ENCODE measurements at places on chromosomes 3 and 15.

- no peak for DNase-seq
Measured at GRCh38 chr3:115977866-115978265, 354.6 kb downstream of the GAP43 start.

DNA sequence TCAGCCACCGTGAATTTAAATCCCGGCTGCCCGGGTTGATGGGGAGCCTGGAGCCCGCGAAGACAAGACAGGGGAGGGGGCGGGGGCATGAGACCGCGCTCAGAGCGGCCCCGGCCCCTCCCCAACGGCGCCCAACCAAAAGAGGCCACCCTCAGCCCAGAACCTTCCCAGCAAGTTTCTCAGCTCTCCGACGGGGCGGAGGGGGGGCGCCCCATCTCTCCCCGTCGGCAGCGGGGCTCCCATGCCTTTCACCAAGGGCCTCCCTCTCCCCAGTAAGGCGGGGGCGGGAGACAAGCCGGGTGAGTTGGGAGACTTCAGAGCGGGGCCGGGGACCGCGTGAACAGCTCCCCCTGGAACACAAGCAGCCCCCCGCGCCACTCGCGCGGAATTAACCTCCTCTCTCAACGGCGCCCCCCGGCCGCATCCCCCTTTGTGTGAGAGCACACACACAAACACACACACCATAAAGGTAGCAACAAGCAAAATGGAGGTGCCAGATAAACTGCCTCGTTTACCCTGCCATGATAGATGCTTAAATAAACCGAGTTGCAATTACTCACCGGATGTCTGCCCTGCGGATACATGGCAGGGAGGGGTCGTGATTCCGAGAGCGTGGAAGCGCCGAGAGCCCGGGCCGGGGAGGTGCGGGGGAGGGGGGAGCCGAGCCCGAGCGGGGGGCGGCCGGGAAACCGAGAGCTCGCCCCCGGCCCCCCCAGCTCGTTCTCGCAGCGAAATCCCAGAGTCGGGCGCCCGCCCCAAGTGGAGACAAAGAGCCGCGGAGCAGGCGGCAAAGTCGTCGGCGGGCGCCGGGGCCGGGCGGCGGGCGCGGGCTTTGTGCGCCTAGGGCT lies 1.3 kb downstream of the TLE3 start:
- DNase-seq: peak; percentile 55

GRCh38 chr15:94360251-94360685 lies 128.9 kb downstream of the MCTP2 start:
- DNase-seq: no peak

GRCh38 chr3:16329826-16330129 lies 64.8 kb downstream of the OXNAD1 start:
- no peak for DNase-seq

DNA sequence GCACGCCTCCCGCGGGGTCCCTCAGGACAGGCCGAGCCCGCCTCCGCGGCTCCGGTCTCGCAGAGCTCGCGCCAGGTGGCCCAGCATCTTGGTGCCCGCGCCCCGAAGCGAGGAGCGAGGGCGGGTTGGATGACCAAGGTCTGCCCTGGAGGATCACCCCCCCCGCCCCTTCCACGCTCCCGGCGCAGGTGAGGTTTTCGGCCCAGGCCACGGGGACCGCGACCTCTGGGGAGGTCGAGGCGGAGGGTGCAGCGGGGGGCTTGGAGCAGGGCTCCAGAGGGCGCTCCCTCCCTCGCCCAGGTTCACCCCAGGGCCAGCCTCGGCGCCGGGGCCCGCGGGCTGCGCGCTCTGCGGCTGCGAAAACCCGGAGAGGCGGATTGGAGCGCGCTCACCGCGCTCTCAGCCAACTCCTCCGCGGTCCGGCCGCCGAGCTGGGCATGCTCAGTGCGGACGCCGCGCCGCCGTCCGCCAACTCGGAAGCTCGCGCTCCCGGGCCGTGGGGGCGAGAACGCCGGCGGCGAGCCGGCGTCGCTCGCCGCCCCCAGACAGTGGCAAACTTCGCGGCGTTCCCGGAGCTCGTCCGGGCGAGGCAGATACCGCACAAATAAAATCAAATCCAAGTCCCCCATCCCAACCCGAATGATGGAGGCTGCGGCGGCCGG lies at the start of gene MED12L:
Gene MED12L, plus strand, starts transcription at position 438 of the 662 bp plus-strand sequence. CDS start 1,263 bp downstream, outside the sequence.
- peak; percentile 78 for DNase-seq

GRCh38 chr3:114144909-114145688 lies 33.8 kb downstream of the DRD3 start:
- peak; percentile 95 for DNase-seq
